ENCODE measurements at places on chromosomes 2 and 18.

DNA sequence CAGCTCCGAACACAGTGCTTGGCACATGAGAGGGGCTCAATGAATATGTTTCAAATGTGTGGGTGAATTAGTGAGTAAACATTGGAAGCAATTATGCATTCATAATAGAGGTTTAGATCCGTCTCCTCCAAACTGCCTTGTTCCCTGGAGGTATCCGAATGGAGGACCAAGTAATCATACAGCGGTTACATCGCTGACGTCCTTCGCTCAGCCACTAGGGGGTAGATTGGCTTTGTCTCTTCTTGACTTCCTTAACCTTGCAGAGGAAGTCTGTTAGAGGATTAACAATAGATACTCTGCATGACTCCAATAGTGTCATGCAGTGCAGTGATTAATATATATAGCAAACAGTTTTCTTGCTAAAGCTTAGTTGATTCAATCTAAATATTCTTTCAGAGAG lies 517.0 kb downstream of the PTPRM start:
- no peak for DNase-seq

DNA sequence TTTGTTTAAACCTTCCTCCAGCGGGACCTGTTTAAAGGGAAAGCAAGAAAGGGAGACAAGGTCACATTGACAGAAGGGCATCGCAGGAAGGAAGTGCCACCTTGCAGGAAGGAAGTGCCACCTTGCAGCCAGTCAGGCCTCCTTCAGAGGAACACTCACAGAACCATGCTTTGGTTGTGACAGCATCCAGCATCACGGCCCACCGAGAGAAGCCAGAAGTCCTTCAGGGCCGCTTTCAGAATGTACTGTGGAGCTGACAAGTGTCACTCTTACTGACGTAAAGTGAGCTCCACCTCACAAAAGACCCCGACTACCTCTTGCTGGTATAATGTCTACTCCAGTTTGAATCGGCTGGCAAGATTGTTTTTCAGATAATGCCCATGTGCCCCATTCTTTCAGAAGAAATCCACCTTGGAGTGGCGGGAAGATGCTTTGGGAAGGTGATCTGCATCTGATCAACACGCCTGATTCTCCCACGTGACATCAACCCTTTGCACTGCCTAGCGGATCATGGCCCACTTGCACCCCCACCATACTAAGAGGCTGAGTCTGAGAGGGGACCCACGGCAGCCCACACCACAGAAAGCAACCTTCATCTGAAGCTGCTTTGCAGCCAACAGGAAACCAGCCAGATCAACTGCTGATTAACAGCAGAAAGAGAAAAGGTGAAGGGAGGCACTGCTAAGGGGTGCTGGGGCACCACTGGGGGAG lies 99.8 kb downstream of the UXS1 start:
- DNase-seq, result no peak

DNA sequence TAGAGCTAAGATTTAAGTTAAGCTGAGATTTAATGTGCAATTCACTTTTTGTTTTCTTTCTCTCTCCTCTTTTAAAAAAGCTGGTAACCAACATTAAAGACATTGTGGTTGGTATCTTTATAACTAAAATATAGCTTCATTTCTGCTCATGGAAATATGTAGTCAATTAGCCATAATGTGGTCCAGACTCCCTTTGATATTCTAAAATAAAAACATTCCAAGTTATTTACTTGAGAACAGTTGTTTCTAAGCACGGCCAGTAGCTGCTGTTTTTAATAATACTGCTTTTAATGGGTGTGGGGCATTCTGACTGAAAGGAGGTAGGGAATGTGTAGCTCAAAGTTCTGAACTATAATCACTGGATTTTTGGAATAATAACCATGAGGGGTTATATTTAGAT lies 183.3 kb upstream of the FBXO11 start:
- DNase-seq, result no peak

DNA sequence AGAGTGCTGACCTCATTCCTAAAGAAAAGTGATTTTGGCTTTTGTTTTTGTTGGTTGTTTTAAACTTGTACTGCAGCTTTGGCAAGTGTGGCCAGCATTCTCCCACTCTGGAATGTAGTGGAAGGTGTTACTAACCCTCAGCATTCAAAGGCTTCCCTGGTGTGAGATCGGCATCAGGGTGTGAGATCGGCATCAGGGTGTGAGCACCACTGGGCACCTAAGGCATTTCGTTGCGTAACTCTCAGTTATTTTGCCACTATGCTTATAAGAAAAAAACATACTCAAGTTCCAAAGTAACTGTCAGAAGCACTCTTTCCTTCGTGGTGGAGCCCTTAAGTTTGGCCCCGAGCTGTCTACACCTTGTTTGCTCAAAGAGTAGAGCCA lies 1.7 kb downstream of the CYBRD1 start:
- DNase-seq, result no peak

GRCh38 chr2:26494891-26495290 lies 17.0 kb upstream of the OTOF start:
- DNase-seq, result no peak

DNA sequence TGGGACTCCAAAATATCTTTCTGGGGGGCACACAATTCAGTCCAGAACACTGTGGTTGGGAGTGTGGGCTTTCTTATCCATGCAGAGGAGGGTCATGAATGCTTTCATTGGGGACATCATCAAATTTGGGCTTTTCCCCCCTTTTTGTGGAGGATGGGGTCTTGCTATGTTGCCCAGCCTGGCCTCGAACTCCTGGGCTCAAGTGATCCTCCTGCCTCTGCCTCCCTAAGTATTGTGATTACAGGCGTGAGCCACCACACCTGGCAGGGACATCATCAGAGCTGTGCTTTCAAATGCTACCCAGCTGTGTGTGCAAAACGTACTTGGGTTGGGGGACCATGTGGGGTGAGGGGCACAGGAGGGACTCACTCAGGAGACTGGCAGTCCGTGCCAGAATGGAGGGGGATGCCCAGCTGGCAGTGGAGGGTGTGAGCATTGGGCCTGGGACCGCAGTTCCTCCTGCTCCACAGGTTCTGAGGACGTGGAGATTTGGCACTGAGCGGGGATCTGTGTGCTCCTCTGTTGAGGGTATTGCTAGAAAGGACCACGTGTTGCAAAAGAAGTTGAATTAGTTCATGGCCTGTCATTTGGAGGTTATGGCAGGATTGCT lies 24.4 kb downstream of the EMILIN2 start:
- no peak for DNase-seq

DNA sequence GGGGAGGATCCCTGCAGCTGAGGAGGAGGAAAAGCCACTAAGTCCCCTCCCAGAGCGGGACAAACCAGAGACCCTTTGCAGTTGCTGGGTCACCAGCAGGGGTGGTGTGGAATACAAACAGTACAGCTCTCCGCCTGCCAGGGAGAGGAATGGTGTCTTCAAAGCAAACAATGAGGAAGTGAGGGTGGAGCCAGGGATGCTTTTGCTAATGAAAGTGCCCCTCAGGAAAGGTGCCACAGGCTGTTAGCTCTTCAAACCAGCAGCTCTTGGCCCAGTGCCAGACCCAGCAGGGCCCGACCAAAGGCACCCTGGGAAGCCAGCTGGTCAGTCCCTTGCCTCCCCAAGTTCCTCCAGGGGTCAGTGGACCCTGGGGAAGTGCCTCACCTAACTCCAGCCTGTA lies 102.8 kb downstream of the HIBCH start:
- no peak for DNase-seq

DNA sequence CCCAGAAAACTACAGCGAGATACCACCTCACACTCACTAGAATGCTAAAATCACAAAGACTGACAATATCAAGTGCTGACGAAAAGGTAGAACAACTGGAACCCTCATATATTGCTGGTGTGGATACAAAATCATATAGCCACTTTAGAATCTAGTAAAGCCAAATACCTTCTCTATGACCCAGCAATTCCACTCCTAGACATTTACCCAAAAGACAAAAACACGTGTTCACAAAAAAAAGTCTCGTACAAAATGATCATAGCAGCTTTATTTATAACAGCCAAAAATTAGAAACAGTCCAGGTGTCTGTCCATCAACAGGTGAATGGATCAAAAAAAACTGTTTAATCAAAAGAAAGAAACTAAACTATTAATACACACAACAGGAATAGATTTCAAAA lies 126.6 kb downstream of the ZFP36L2 start:
- no peak for DNase-seq

DNA sequence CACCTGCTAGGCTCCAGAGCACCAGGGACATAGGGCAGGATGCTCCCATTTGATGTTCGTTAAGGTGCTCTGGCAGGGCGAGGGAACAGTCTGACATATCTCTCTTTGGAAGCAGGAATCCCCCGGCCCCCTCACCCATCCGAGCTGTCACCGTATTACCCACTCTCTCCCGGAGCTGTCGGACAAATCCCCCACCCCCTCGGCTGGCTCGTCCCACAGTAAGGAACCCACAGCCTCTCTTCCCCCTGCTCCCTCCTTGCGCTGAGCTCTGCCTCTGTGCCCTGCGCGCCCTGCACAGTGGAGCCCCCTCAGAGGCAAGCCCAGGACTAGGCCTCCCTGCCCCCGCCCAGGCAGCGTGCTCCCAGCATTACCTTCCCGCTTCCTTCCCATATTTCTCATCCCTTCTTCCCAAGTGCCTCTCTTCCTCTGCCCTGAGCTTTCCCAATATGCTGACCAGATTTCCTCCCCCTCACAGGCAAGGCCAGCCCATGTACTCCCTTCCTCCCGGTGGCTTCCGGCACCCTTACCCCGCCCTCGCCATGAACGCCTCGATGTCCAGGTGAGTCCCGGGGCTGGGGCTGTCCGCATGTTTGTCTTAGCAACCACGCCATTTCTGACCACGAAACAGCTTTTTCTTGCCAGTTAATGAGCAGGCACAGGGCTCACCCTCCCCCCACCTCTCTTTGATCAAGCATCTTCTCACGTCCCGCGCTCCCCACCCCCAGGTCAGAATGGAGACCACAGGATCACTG lies 23.8 kb downstream of the TGOLN2 start:
- no peak for DNase-seq

DNA sequence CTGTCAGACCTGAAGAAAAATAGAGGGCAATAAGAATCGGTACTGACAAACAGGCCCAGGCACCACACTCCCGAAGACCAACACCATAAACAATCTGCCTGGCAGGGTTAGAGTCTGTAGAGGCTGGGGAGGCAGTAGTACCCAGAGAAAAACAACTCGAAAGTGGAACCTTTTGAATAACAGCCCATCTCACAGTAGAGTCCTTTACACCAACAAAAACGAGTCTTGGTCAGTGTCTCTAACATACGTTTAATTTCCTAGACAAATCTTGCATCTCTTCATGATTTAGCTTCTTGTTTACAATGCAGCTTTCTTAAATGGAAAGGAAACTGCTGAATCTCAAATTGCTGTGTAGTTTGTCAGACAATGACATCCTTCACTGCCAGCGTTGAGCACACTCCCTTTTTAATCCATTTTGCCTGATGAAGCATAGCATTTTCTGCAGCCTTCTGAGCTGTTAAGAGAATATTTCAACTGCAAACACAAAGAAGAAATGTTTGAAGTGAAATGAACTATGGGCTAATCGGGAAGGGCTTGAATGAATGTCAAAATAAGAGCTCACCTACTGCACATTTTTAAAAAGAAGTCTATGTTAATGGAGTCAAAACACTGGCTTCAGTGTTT lies 73.1 kb upstream of the DSG1 start:
- no peak for DNase-seq

DNA sequence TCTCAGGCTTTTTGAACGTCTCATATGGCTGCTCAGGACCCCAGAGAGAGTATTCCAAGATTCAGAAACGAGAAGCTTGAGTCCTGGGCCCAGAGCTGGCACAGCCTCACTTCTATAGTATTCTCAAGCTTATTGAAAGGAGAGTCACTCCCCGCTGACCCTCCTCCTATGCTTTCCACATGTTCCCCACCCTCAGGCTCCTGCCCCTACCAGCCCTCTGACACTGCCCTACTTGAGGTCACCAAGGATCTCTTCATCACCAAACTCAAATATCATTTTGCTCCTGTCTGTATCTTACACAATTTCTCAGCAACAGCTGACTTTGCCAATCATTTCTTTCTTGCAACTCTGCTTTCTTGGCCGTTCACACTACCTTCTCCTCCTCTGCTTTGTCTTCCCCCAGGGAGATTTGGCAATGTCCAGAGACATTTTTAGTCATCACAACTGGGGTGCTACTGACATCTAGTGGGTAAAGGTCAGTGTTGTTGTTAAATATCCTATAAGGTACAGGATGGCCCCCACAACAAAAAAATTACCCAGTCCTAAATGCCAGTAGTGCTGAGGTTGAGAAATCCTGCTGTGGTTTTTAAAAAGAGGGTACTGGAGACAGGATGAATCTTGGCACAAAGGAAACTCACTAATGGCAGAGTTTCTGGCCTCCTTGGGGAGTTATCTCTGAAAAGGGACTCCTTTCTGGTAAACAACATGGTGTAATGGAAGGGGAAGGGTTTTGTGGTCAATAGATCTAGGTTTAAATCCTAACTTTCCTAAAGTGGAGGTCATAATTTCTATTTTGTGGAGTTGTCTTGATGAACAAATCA lies 26.9 kb upstream of the INSIG2 start:
- DNase-seq, result peak; percentile 51

DNA sequence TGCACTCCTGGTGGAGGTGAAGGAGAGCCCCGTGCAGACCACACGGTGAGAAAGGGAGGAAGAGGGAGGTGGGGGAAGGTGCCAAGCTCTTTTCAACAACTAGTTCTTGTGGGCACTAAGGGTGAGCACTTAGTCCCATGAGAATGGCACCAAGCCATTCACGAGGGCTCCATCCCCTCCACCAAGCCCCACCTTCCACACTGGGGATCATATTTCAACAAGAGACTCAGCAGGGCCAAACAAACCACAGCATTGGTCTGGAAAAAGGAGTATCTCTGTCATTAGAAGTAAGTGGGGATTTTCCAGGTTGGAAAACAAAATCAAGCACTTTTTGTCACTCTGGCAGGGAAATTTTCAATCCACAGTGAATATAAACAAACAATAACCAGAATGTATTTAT lies 38.4 kb downstream of the ZAP70 start:
- DNase-seq, result no peak

- DNase-seq, result no peak
Observed at GRCh38 chr18:55543130-55543704, 44.8 kb downstream of the TCF4 start.

- DNase-seq, result no peak
Observed at GRCh38 chr2:27377618-27378095, 2.9 kb downstream of the ZNF513 start.

DNA sequence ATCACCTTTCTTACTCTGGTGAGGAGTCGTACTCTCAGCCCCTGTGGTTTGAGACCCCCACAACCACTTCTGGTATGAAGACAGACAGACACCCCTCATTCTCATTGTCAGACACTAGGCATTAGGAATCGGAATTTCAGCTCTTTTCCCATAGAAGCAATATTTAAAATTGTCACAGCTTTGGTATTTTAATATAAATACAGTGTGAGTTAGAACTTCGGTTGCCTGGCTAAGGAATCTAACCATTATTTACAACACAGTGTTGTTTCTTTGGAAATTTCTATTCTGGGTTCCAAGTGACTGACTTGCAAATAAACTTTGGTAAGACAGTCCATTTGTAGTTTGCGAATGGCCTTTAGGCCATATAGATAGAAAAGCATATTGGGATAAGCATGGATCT lies 318.1 kb downstream of the PARD3B start:
- DNase-seq, result no peak

- DNase-seq, result no peak
Observed at GRCh38 chr18:5122272-5122671, 74.8 kb downstream of the AKAIN1 start.

All from memory B cell (primary cell).